ENCODE measurements at places on chromosomes 5 and 9.

- DNase-seq, result no peak
These were observed 103.5 kb downstream of the NDUFAF2 start for GRCh38 chr5:61048534-61048933.

DNA sequence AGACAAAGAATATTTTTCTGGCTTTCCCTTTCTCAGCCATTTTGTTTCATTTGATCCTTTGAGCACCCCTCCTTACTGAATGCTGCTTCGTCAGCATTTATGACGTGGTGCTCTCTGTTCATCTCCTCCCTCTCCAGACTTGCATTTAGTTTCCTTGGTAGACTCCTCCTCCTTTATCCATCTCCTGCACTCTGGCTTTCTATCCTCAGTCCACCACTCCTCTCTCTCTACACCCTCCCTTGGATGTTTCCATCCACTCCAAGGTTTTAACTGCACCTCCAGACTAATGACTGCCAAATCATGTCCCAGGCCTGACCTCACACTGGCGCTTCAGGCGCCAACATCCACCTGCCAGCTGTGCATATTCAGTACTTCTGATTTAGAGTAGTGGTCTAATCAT lies 245.4 kb downstream of the RAB3C start:
- no peak for DNase-seq

- no peak for DNase-seq
These were observed 220.4 kb downstream of the KCTD16 start for GRCh38 chr5:144391044-144391443.

- peak; percentile 37 for DNase-seq
These were observed 2.8 kb upstream of the PLK2 start for GRCh38 chr5:58462623-58463230.

DNA sequence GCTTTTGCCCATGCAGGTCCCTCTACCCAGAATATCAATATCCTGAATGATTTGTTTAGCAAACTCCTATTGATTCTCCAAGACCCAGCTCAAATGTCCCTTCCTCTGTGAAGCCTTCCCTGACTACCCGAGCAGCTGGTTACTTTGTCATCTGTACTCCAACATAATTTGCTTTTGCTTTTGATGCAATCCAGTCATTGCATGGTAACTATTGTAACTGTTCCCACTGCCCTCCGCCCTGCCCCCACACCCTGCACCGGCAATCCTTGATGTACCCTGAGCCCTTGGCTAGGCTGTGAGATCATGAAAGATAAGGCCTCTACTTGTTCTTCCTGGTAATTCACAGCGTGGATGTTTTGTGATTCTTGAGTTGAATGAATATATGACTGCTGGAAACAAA lies 119.9 kb upstream of the BOD1 start:
- no peak for DNase-seq

- peak; percentile 30 for DNase-seq
These were observed 1.3 kb downstream of the PTCH1 start for GRCh38 chr9:95515272-95516113.

DNA sequence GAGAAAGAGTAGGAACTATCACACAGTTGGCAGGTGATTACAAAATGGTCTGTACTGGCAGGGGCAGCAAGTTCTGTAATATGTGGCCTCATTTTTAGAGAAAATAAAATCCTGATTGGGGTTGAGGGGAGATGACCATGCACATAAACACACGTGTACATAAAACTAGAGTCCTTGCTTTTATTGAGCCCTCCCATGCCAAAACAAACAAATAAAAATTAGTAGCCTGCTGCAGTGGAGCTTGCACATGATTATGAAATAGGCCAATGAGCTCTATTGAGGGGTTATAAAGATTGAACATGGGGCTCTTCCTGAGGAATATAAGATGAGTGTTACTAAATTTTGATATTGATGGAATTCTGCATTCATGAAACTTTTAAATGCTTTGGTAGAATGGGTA lies 248.4 kb downstream of the ELAVL2 start:
- no peak for DNase-seq

- no peak for DNase-seq
These were observed 99.9 kb downstream of the KLF4 start for GRCh38 chr9:107389617-107390071.

- DNase-seq, result peak; percentile 81
These were observed 1.0 kb downstream of the TLE4 start for GRCh38 chr9:79572608-79573411.

DNA sequence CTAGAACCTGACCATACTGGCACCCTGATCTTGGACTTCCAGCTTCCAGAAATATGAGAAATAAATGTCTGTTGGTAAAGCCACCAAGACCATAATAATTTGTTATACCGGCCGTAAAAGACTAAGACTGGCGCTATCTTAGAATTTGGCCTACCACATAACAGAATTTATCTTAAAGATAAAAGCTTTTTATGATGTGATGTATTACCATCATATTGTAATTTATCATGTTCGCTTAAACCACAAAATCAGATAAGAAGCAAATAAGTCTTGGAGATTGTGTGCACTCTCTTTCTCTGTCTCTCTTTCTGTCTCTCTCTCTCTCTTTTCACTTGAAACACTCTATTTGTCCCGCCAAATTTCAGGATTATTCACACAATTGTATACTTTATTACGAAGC lies 35.6 kb downstream of the FST start:
- DNase-seq, result no peak

GRCh38 chr5:766666-767431 lies 17.7 kb downstream of the ZDHHC11B start:
- no peak for DNase-seq

DNA sequence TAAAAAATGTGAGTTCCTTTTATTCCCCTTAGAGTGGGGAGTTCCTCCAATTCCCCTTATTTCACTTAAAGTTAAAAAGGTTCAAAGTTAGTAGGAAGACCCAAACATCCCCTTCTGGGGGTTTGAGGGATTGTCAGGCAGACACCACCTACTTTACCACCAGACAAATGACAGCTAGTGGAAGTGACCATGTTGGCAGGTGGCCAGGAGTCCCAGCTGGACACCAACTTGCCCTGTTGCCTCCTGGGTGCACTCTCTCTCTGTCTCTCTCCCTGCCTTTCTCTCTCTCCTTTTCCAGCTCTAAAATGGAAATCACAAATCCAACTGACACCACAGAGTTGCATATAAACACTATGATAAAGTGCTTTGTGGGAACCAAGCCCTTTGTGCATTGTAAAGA lies 307.7 kb upstream of the TLE4 start:
- DNase-seq, result no peak

DNA sequence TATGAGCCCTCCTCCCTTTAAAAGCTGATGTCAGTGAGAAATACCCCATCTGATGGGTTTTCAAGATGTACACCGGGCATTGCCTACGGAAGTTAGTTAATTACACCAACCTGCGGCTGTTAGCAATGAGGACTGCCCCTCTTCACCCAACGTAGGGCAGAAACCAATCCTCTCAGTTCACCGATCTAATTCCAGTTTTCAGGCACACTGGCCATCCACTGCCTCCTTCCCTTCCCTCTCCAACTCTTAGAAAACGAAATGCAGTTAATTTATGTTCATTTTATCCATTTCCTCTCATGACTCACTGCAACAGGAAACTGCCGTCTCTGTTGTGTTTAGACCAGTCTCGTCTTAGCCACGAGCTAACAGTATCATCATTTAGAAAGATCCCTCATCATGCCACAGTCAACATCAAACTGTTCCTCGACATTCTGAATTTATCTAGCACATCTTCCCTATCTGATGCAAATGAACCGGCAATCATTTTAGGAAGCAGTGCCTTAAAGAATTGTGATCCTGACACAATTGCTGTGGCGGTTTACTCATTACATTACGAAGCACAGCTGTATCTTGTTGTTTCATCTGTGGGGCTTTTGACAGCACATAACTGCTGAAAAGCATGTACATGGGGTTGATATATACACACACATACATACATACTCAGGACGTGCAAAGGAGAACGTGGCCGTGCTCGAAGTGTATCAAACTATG lies 168.6 kb downstream of the EFNA5 start:
- no peak for DNase-seq

DNA sequence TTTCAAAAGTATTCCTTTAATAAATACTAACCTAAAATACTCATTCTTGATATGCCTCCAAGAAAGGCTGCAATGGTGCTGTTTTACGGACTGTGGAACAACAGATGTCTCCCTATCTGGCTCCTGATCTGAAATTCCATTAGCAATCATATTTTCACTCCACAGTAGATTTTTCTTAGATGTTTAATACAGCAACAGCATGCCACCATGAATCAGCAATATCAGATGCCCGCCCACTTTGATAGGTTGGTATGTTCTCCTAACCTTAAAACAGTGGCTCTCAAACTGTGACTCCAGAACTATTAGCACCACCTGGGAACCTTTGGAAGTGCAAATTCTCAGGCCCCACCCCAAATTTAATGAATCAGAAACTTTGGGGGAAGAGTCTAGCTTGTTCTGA lies 110.2 kb downstream of the MLLT3 start:
- DNase-seq, result no peak

DNA sequence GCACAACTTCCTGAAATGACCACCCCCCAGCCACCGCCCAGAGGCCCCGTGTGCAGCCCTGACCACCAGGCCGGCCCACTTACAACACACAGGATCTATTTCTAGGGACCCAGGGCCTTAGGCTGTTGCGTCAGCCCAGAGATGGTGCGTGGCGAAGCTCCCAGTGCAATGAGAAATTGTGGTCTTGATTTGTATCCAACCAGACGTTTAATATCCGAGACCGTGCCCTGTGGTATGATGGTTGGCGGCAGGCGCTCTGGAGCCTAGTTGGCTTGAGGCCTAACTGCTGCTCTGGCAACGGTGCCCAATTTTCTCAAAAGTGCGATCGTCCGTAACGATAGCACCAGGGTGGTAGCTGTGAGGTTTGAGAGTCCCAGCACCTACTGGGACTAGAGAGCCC lies 32.6 kb upstream of the SLC6A19 start:
- DNase-seq, result no peak

- DNase-seq, result no peak
These were observed 636.7 kb downstream of the NR2F1-AS1 start for GRCh38 chr5:92944337-92944736.

DNA sequence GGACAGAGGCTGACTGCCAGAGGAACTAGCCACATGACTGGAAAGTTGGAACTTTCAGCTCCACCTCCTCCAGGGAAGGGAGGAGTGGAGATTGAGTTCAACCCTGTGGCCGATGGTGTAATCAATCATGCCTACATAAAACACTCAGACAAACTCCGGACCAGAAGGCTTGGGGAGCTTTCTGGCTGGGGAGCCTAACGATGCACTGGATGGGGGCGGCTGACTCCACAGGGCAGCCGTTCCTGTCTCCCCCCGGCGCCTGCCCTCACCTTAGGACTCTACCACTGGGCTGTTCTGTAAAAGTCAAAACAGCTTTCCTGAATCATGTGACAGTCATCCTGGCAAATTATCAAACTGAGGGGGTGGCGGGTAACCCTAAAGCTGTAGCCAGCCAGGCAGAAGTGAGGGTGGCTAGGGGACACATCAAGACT lies 58.0 kb downstream of the GOLM1 start:
- DNase-seq, result no peak

GRCh38 chr5:55062039-55062779 lies 38.2 kb downstream of the GZMK start:
- no peak for DNase-seq

- DNase-seq, result no peak
These were observed 24.7 kb upstream of the NUDT12 start for GRCh38 chr5:103587185-103587748.

DNA sequence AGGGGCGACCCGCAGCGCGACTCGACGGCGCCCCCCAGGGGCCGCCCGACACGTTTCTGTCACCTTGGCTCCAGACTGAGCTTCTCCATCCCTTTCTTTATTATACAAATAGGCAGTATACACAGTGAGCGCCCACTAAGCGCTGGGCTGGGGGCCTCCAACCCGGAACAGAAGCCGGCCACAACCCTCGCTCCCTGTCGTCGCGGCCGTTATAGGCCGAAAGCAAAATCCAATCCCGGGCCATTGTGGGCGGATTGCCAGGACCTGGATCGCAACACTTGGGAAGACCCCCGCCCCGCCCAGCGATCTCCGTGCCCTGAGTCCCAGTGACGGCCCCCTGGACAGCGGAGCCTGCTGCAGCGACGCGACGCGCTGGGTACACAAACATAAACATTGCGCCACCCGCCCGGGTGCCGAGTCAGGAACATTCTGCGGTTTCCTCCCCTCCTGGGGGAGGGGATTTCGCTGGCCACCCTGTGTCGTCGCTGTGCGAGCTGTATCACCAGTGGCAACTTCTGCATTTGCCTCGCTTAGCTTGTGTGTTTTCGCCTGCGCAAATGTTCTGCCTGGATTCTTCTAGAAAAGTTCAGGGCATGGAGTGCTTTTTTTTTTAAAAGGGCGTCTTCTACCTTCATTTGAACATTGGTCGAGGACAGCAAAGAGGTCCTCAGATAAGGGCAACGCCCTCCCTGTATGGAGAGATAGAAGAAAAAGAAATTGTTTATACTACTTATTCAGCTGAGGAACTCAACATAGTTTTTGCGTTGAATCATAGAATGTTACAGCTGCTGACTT lies 1.3 kb upstream of the DUSP1 start:
- peak; percentile 61 for DNase-seq

- DNase-seq, result no peak
These were observed 8.7 kb downstream of the ASS1 start for GRCh38 chr9:130453487-130453886.

GRCh38 chr5:140988100-140988499 lies 21.8 kb downstream of the PCDHAC2 start:
- DNase-seq, result no peak
